ENCODE measurements at places on chromosomes 2 and 18.

DNA sequence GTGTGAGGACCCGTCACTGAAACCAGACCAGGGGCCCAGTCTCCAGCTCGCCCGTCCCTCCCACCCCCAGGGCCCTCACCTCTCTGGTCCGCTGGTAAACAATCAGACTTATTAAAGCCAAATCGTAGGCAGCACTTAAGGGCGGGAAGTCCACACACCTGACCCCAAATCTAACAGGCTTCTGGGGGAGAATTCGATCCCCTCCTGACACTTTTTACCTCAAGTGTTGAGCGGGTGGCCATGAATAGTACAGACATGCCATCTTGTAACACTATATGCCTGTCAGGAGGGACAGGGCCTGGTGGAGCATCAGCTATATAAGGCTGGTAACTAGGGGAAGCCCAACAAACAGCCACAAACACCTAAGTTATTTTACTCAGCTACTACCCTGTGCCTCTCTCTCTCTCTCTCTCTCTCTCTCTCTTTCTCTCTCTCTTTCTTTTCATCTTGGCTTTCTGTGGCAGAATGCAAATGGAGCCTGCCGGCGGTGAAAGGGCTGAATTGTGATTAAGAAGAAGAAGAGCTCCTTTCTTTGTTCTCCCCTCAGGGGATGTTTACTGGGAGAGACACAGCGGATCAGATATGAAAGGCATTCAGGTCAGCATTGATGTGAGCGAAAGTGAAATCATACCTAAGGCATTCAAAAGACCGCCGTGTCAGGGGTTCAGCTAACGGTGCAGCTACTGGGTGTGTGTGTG lies 9.5 kb downstream of the ZEB2 start:
- DNase-seq: no peak

- no peak for DNase-seq
Observed at GRCh38 chr2:74835831-74836674, 2.1 kb downstream of the HK2 start.

GRCh38 chr2:151827564-151828142 lies 568 bp downstream of the ARL5A start:
- no peak for DNase-seq

DNA sequence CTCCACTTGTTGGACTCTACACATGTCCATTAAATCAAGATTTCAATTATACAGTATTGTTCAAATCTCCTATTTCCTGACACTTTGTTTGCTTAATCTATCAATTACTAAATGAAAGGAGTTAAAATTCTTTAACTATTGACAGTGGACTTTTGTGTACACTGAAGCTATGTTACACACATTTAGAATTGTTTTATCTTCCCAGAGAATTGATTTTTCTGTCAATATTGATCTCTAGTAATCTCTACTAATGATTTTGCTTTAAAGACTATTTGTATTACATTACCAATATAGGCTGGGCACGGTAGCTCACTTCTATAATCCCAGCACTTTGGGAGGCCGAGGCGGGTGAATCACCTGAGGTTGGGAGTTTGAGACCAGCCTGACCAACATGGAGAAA lies 215.7 kb downstream of the WDPCP start:
- no peak for DNase-seq

GRCh38 chr2:9330612-9331270 lies 92.6 kb downstream of the ITGB1BP1 start:
- DNase-seq: no peak

DNA sequence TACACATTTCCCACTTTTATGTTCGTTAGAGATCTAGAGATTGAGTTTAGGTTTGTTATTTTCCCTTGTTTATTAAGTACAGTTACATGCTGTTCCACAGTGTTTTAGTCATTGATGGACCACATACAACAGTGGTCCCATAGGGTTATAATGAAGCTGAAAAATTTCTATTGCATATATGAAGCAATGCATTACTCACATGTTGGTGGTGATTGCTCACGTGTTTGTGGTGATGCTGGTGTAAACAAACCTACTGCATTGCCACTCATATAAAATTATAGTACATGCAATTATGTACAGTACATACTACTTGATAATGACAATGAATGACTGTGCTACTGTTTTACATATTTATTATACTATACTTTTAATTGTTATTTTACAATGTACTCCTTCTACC lies 51.0 kb upstream of the NXPH2 start:
- no peak for DNase-seq

DNA sequence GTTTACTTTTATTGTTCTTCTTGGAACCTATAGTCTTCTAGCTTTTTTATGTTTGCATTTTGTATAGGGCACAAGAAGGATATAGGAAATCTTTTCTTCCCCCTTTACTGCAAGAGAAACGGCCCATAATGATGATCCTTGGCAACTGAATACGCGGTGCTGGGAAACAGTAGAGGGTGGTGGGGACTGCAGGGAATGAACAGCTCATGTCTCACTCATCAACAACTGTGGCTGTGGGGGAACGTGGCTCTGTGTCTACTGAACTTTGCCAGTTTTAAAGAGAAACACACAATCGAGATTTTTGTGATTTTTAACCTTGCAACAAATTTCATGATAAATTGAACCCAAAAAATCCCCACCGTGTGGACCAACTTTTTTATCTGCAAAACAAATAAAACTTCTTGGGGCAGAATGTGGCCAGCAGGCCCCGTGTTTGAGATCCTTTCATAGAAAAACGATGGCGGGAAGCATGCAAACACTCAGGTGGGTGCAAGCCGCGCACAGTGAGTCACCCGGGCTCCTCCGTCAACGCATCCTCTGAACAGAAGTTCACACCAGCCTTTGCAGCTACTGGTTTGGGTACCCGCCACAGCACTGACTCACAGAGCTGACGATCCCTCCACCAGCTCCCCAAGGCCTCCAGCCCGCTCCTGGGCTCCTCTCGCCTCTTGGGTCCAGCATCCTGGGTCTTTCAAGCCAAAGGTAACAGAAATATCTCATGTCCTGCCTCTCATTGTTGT lies 149.3 kb downstream of the COL6A3 start:
- no peak for DNase-seq

DNA sequence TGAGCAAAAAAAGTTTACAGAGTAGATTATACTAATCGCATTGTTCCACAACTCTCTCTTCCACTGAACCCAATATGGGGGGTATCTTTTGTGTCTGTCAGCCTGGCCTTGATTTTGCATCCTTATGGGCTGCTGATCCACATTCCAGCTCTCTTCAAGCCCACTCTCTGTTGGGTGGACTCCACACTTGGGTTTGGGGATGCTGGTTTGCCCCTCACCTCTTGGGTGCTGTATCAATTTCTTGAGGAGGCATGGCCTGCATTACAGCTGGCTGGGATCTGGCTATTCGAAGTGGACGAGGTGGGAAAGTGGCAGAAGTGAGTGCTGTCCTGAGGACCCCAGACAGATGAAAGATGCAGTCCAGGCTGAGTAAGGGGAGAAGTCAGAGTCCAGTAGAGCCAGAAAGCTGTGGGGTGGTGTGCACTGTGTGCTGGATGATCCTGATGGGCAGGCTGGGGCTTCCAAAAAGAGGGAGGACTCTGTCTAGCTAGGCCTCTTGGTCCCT lies 141.4 kb downstream of the CAPN13 start:
- no peak for DNase-seq

DNA sequence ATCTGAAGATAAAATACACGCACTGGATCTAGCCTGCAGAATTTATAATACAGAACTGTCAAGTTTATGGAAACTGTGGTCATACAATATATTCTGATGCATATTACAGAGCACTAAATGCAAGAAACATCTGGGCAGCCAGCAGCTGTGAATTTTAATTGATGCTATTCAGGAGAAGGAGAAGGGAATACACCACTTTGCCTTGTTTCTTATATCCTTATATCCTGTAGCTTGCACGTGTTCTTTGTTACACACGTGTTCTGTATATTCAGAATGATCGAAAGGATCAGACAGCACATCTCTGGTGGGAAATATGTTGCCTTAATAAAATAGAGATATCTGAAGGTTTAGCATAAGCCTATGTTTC lies 335.8 kb downstream of the AGPS start:
- DNase-seq: no peak

GRCh38 chr18:63979409-63979920 lies 9.6 kb downstream of the SERPINB8 start:
- peak; percentile 52 for DNase-seq

GRCh38 chr2:55163274-55163721 lies 68.8 kb downstream of the CLHC1 start:
- no peak for DNase-seq

GRCh38 chr18:57747809-57748680 lies 55.1 kb downstream of the ATP8B1 start:
- no peak for DNase-seq

DNA sequence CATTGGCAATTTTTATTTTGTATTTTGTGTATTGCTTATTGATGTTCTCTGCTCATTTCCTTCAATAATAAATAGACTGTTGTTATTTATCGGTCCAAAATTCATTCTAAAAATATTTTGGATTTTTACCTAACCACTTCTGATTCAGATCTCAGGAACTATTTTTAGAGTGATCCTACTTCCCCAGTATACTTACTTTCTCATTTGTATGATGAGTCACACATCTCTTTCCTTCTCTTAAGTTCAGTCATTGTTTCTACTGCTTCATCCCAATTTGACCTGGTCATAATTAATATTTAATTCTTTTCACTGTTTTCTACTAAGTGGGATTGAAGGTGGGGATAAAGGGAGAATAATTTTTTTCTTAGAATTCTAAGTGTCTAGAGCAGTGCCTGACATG lies 75.1 kb downstream of the AGPS start:
- DNase-seq: no peak

- DNase-seq: no peak
Observed at GRCh38 chr18:25517881-25518715, 166.1 kb upstream of the ZNF521 start.

DNA sequence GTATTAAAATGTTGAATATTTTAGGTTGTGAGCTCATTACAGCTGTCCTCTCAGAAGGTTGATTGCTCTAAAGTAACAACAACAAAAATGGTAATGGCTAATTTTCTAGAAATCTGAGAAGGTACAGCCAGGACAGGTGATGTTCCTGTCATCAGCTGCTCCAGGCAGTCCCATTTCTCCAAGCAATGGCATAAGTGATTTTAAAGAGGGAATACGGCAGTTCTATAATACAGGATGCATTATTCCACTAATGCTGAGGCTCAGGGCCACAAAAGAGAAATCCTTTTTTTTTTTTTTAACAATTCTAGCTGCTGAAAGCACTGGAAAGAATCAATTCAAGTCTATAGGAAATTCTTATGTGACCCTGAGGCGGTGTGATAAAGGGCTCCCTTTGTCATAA lies 199.9 kb downstream of the PMAIP1 start:
- DNase-seq: no peak

DNA sequence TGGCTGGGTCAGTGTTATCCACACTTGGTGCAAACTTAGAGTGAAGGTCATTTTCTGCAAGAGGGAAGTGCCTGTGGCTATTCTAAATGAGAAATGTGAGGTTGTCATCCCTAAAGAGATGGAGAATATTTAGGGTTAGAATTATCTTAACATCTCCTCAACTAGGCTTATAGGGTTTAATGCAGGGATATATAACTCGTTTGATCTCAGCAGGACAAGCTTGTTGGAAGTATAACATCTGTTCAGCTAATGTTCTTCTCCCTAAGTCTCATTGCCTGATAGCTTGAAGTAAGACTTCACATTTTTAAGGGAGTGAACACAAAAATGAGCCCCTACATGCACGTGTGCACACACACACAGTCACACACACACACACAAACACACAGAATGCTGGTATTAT lies 75.9 kb upstream of the NRXN1 start:
- DNase-seq: no peak

- no peak for DNase-seq
Observed at GRCh38 chr2:109554758-109555157, 59.0 kb downstream of the SEPTIN10 start.

DNA sequence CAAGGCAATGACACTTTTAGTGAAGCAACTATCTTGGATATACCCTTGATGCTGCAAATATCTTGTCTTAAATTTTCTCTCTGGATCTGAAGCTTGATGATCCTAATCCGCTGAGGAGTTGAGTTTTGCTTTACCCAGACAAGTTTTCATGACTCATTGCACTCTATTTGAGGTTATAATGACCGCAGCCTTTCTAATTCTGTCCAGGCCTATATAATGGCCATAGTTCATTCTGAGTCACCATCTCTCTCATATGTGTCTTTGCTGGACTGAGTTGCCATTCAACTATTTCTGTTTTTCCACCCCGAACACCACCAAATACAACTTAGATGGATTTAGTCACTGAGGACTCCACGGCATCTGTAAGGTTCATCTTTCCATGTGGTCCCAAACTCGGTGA lies 802.1 kb upstream of the FAM98A start:
- DNase-seq: no peak

DNA sequence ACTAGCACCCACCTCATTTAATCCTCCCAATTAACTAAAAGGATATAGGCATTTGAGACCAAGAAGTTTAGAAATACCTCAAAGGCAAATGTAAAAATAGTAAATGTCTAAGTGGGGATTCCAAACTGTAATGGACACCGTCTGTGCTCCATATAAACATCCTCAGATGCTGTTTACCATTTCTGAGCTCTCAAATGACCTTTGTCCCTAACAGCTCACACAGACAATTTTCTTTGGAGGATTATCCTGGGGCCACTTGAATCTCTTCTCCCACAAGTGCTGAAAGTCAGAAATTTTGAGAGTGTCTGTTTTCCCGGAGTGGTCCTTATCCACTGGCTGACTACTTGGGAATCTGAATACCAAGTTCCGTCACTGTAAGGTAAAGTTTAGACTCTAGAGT lies 1418.9 kb downstream of the LRP1B start:
- DNase-seq: no peak

GRCh38 chr2:189836644-189837043 lies 52.4 kb downstream of the PMS1 start:
- peak; percentile 40 for DNase-seq

GRCh38 chr2:184879671-184880070 lies 281.3 kb downstream of the ZNF804A start:
- no peak for DNase-seq

GRCh38 chr2:108268001-108268400 lies 20.7 kb upstream of the SULT1C2 start:
- DNase-seq: no peak

DNA sequence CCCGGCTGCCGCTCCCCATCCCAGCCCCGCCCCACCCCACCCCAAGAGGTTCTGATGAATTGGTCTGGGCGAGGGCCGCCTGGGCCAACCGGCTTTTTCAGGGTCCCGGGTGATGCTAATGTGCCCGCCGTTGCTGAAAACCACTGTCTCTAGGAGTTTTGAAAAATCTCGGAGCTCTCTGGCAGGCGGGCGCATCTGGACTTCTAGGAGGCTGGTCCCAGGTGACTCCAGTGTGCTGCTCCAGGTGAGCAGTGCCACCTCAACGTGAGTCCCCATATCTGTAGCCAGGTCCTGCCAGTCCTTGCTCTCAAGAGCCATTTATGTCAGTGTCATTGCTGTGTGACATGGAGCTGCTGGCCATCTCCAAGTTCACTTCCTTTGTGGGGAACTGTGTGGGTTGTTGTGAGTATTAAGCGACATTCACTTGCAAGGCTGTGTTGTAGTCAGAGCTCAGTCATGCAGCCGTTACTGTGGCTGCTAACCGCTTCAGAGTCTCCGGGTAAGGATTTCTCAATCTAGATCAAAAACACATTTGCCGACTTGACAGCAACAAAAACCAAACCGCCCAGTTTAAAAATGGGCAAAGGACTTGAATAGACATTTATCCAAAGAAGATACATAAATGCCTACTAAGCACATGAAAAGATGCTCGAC lies at the start of gene RFX8:
TSS of gene RFX8 (minus strand) at position 382 of the 654 bp plus-strand sequence. CDS start 8,264 bp downstream, outside the sequence.
- DNase-seq: peak; percentile 90
